ENCODE measurements at places on chromosomes 6 and 20.

- DNase-seq = no peak
These were observed 128.5 kb upstream of the SALL4 start for GRCh38 chr20:51930775-51931174.

DNA sequence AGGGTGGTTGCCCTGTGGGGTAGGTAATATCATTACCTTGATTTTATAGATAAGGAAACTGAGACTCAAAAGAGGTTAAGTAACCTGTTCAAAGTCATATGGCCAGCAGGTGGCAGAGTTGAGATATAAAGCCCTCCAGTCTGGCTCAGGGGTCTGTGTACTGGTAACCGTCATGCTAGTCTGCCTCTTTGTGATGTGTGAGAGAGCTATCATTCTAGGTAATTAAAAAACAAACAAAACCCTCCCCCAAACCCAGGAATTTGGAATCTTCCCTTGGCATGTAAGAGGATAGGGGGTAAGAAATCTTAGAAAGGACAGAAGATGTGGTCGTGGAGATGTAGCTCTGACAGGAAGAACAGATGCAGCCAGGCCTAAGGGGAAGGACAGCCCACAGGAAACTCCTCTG, 206.0 kb downstream of the CDC5L start:
- DNase-seq = peak; percentile 26

DNA sequence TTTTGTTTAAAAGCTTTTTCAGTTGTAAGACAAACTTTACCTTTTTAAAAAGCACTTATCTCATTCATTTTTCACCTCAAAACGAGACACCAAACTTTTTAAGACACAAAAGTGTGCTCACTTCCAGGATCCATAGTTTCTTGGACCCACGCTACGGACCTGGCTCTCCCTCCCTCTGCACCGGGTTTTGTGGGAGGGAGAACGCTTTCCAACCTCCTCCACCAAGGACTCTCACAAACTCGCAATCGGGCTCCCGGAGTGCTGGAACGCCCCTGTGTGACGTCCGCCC, 436 bp downstream of the CAGE1 start:
- peak; percentile 40 for DNase-seq

DNA sequence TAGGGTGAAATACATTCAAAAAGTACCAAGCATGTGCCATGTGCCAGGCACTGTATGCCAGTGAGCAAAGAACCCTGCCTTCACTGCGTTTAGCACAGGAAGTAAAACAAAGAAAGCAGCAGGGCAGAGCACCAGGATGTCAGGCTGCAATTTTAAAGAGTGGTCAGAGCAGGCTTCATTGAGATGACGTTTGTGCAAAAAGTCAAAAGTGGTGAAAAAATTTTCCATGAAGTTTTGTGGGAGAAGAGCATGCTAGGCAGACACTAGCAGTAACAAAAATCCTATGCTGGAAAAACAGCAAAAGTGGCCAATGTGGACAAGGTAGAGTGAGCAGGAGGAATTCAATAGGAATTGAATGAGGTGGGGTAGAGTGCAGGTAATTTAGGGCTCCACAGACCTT, 31.3 kb downstream of the AKIRIN2 start:
- DNase-seq = no peak

DNA sequence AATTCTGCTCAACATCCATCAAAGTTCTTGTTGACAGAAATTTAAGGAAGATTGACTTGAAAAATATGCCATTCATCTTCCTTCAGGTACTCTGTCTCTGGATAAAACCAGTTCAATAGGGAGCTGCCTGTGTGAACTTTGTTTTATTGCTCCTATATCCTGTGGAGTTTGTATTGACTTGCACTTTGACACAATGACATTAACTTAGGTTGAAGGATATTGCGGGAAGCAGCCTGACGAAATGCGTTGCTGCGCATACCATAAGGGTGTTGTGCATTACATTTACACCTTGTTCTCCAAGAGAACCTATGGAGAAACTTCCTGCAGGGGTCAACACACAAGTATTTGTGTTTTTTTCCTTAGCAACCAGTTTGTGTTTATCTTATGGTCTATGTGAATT, 185.4 kb upstream of the GRIK2 start:
- DNase-seq = no peak

GRCh38 chr6:157966589-157966977, 15.1 kb upstream of the SYNJ2 start:
- no peak for DNase-seq

DNA sequence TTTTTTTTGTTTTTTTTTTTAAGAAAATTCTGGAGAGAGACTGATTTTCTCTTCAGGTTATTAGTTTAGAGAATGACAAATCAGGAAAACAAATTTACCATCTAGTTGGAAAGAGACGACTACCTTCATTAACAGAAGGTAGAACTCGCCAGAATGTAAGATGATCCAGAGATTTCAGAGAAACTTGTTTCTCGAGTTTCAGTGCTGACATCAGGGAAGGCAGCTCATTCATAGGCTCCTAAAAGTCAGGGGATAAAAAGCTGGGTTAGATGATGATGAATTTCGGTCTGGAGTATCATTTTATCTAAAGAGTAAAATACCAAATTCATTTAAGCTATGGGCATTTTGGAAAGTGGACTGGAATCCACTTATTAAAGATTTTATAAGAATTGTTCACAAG, 27.9 kb downstream of the ZNF334 start:
- no peak for DNase-seq

- DNase-seq = no peak
These were observed 100.8 kb upstream of the MYL9 start for GRCh38 chr20:36440370-36441026.

- DNase-seq = no peak
These were observed 53.8 kb downstream of the TRIM38 start for GRCh38 chr6:26016245-26016962.

- no peak for DNase-seq
These were observed 136.4 kb upstream of the KCNG1 start for GRCh38 chr20:51159303-51159702.

DNA sequence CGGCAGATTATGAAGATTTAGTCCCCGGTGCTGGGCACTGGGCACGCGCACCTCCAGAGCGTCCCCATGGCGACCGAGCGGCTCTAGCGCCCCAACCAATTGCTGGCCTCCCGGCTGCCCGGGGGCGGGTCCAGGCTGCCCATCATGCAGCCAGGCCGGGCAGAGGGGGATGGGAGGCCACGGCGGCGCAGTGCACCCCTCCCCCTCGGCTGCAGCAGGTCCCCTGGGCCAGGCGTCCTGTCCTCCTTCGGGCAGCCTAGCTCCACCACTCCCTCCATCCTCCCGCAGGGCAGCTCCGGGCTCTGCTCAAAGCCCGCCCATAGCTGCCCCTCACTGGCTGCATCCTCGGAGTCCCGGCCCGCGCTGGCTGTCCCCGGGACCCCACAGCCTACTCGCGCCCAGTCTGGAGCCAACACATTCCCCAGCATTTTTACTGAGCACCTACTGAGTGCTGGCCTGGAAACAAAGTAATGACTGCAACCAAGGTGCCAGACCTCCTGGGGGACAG, 99.4 kb downstream of the ASXL1 start:
- no peak for DNase-seq

- DNase-seq = no peak
These were observed 79.3 kb upstream of the AGPAT4 start for GRCh38 chr6:161353208-161353613.

DNA sequence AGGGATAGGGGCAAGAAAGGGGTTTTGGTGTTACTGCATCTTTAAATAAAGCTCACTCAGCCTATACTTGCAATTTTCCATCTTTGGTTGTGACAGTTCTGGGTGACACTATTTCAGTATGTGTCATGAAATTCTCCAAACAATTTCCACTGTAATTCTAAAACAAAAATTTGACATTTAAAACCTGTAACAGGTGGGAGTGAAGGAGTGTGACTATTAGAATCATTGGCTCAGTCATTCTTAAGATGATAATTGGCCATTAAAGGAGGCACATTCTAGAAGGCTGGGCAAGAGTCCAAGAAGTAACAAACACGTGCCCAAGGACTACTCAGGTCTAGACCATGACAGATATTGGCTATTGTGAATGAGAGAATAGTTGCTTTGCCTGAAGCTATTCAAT, 153.3 kb upstream of the ARG1 start:
- no peak for DNase-seq

DNA sequence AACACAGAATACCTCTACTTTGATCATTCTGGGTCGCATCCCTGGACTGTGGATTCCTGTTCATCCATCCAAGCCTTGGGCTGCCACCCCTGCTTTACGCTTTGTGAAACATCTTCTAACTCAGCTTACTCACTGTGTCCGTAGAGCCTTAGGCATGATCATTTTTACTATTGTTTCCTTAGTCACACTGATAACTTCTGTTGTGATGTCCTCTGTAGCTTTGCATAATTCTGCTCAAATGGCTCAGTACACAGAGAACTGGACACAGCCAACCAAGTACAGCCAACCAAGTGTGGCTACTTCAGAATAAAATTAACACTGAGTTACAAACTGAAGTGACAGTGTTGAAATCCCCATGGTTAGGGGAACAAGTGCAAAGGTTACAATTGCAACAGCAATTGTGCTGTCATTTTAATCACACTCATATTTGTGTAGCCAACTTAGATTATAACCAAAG, 8.6 kb upstream of the FKBP1A start:
- no peak for DNase-seq

DNA sequence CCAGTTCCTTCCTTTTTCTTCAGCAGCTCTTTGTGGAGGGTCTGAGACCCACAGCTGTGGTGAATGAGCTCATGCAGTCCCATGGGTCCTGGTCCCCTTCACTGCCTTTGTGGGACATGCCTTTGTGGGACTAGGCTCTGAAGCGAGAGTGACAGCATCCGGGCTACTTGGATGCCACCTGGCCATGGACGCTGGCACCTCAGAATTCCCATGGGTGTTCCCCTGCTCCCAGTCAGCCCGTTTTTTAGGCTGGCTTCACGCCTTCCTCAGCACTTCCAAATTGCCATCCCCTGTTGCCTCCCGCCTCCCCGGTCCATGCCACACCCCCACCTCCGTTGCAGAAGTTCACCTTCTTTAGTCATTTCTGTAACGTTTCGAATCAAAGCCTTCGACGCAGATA, 45.1 kb downstream of the RAMACL start:
- DNase-seq = no peak

GRCh38 chr6:43125119-43125518, 46.0 kb upstream of the SRF start:
- no peak for DNase-seq

DNA sequence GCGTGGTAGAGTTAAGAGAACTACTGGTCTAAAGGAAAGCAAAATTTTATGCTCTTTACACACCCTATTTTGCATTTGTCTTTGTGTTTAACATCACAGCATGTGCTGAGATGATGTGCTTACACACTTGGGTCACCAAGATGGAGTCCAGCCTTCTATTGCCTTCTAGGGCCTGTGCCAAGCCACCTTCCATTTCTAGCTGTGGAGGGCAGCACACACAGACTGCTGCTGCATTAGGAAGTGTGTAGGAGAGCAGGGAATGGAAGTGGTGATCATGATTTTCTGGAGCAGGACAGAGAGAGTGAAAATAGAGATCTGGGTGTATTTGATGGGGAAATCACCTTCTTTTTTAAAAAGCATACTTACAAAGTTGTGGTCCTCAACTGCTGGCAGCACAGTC, 191.6 kb downstream of the SOX4 start:
- DNase-seq = no peak

- no peak for DNase-seq
These were observed 59.4 kb downstream of the GFOD1 start for GRCh38 chr6:13427801-13428582.

GRCh38 chr6:53165293-53165692, 16.7 kb upstream of the GCM1 start:
- DNase-seq = no peak

DNA sequence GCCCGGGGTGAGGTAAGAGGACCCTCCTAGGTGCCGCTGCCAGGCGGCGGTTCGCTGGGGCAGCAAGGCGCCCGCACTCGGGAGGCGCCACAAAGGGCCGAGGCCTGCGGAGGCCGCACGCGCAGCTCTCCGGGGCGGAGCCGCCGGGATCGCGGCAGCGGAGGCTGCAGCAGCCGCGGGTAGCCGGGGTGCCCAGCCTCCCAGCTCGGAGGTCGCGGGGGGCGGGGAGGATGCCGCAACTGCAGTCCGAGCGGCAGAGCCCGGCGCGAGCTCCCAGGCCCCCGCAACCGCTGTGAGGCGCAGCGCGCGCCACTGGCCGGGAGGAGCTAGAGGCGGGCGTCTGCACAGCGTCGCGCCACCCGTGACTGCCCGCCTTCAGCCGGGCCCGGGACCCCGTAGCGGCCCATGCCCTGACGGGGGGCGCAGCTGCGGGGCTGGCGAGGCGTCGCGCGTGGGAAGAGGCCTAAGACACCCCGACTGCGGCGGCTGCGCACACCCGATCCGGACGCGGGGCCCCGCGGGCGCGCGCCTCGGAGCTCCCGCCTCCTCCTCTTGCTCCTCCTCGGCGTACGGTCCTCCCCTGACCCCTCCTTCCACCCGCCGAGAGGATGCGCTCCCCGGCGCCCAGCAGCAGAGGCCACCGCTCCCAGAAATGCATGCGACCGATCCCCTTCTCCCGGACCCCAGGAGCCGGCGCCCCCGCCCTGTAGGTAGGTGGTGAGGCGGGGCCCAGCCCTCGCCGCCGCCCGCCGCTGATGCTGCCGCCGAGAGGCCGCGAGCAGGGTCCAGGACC, at the start of gene NCOA7:
TSS of gene NCOA7 (plus strand) at position 603 of the 793 bp plus-strand sequence. CDS start 24,395 bp downstream, outside the sequence.
- DNase-seq = no peak

GRCh38 chr6:107712665-107713551, 111.2 kb downstream of the SCML4 start:
- DNase-seq = no peak

DNA sequence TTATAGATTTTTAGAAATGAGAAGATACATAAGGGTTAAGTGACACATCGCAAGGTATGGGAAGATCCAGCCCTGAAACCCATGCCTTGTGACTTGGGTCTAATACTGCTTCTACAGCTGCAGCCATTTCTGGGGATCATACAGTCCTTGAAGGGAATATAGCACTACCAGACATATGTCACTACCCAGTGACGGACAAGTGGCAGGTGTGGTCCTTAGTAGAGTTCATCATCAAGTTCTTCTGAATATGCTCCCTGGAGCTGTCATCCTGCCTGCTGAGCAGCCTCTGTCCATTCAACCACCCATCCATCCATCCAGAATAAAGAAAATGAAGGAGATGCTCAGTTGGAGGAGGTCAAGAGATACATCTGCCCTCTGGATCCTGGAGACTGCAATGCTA, 118.6 kb upstream of the ASF1A start:
- no peak for DNase-seq

GRCh38 chr6:143621876-143622605, 55.7 kb upstream of the PHACTR2 start:
- no peak for DNase-seq

Measured in GM19239 (cell line).